Cortex of kidney (tissue), 1 donor: ENCODE measurements at places on chromosomes 4 and X.

DNA sequence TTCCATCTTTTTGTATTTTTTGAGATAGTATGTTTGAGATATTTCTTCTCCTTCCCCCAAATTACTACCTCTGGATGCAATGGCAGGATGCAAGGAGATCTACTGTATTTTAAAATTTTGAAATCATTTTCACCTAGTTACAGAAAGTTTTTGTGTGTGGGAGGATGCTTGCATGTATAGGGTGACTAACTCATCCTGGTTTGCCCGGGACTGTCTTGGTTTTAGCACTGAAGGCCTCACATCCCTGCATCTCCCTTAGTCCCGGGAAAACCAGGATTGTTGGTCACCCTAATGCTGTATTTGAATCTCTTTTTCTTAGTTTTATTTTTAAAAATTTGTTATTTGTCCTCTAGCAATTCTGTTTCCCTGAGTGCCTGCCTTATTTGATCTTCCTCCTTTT lies 12.1 kb downstream of the SUPT20HL2 start:
- DNase-seq, result no peak

DNA sequence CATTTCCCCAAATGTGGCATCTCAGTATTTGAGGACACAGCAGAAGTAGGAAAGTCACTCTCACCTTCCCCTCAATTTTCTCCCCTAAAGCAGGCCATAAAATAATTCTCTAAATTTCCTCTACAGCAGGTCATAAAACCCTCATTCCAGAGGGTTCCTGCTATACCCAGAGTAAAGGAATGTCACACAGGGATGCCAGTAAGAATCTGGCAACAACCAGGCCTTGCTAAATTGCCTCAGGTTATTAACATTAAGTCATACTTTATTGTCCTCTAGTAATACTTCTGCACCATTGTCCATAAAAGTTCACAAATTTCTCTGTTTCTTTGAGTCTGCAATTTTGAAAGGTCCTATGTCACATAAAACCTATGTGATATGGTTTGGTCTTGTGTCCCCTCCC lies 685.7 kb upstream of the SLIT2 start:
- DNase-seq, result no peak

DNA sequence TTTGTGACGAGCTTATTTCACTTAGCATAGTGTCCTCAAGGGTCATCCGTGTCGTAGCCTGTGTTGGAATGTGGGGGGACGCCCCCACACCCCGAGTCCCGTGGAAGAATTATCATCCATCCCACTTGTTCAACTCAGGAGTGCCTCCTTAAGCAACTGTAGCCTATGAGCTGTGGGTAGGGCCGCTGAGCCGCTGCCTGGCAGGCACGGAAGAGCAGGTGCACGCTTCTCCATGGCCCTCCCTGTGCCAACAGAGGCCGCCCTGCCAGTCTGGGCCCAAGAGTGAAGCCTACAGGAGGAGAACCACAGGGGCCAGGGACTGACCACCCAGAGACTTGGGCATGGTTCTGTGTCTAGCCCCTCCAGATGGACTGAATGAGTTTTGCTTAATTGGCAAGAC lies 2.3 kb upstream of the RGS12 start:
- DNase-seq, result no peak

DNA sequence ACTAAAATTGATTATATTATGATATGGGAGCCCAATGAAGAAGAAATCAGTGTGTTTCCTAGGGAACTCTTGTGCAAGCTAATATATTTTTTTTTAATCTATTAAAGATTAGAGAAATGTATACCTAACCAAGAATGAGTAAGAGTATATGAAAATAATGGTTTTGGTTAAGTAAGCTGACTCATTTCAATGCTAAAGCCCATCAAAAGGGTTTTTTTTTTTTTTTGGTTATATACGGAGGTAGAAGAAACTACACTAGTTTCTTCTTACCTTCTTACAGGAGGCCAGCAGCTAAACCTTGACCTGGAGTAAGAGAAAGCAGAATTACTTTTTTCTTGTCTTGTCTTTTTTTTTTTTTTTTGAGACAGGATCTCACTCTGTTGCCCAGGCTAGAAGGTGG lies 27.5 kb downstream of the RUFY3 start:
- DNase-seq, result no peak

GRCh38 chr4:176635372-176636261 lies 157.1 kb downstream of the VEGFC start:
- DNase-seq, result no peak

DNA sequence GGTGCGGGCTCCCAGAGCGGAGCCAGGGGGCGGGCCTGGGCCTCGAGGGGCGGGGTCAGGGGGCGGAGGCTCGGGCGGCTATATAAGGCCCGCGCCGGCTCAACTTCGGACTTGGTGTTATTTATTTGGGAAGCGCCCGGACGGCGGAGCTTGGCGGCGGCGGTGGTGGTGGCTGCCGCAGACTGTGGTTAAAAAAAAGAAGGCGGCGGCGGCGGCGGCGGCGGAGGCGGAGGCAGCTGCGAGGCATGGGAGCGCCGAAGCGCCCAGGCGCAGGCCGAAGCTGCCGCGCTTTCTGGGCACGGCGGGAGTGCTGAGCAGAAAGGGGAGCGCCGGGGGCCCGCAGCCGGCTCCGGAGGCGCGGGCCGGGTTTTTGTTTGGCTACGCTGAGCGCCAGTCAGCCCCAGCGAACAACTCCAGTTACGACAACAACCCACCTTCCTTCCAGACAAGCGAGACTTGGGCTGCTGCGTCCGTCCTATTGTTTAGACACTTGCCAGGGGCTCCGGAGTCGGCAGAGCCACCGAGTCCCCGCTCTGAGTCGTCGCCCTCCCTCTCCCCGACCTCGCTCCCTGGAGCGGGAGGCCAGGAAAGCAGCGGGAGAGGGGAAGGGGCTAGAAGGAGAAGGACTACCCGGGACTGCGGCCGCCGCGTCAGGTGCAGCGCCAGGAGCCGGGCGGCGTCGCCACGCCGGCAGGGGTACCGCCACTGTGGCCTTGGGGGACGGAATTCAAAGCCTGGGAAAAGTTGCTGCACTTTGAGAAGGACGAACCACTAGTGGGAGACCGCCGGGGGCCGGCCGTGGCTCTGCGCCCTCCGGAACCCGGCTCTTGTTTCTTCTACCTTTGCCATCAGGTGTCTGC lies at the start of gene SLIT2:
Gene SLIT2, plus strand, starts transcription at position 110 of the 860 bp plus-strand sequence. CDS start 1,911 bp downstream, outside the sequence.
- peak; percentile 7 for DNase-seq

DNA sequence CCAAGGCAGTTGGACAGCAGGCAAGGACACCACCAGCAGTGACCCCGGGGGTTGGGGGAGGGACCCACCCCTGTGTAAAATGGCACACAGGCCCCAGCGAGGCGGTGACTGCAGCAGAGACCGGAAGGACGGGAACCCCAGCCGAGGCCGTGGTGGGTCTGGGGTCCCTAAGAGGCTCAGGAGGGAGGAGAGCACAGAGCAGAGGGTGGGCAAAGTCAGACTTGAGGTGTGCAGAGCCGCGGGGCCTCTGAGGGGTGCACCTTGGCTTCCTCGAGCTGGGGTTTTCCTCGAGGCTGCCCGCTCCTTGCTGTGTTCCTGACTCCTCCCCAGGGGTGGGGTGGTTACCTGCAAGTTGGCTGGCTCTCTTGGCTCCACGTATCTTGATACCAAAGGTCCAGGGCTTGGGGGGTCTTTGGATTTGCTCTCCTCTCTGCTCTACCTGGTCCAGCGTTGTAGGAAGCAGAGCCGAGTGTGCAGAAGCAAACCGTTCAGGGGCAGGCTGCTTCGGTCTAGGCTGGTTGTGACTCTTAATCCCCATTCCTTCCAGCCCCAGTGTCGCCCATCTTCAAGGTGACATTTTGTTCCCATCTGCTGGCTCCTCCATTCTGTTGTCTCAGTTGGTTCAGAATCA lies 37.9 kb upstream of the SORCS2 start:
- no peak for DNase-seq
